ENCODE measurements at places on chromosomes 16 and 17.

GRCh38 chr16:263944-264343 lies 11.8 kb downstream of the RGS11 start:
- no peak overlapping the region for H3K27ac ChIP-seq
- no peaks in the 10 kb centered on the region for H3K4me1 ChIP-seq
- peaks cover 40% of the 10 kb centered on the region for H3K36me3 ChIP-seq
- H3K27me3 ChIP-seq, result no peaks in the 10 kb centered on the region

GRCh38 chr17:15468126-15468525 lies 705 bp upstream of the CDRT4 start:
- no peaks in the 10 kb centered on the region for H3K36me3 ChIP-seq
- no peak overlapping the region for H3K27ac ChIP-seq
- H3K4me1 ChIP-seq, result peaks cover 33% of the 10 kb centered on the region
- no peak overlapping the region for H3K4me3 ChIP-seq
- H3K27me3 ChIP-seq, result no peaks in the 10 kb centered on the region

GRCh38 chr16:67278773-67279295 lies 498 bp upstream of the PLEKHG4 start:
- peaks cover 16% of the 10 kb centered on the region for H3K4me1 ChIP-seq
- H3K4me3 ChIP-seq, result peak overlapping the region; percentile 71
- H3K27me3 ChIP-seq, result no peaks in the 10 kb centered on the region
- H3K27ac ChIP-seq, result peak overlapping the region; percentile 77
- no peak for DNase-seq

DNA sequence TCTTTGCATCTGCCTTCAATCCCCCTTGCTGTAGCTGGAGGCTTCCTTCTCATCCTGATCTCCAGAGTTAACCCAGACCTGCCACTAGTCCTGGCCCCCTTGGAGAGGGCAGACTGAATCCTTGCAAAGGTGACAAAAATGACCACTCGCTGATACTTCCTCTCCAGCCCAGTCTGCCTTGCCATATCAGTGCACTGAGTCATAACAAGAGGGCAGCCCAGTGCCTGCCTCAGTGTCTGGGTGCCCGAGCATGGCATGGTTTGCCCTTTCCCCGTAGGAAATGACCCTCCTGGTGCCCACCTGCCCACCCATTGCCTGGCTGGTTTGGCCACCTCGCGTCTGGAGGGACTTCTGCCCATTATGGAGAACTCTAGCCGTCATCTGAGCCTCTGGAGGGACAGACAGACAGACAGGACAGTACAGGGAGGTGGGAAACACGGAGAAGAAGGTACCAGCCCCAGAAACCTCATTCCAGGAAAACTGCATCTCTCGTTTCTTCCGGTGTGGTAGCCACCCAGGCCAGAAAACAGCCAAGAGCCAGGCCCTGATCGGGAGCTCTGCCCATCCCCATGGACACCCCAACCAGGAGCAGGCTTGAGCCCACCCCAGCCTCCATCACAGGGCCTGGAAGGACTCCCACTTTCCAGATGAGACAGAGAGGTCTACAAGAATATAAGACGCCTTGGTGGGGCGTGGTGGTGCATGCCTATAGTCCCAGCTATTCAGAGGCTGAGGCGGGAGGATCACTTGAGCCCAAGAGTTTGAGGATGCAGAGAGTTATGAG lies 71.5 kb downstream of the SCNN1B start:
- no peak for DNase-seq
- no peaks in the 10 kb centered on the region for H3K4me1 ChIP-seq
- H3K27ac ChIP-seq, result no peak overlapping the region
- no peak overlapping the region for H3K4me3 ChIP-seq
- no peaks in the 10 kb centered on the region for H3K36me3 ChIP-seq

DNA sequence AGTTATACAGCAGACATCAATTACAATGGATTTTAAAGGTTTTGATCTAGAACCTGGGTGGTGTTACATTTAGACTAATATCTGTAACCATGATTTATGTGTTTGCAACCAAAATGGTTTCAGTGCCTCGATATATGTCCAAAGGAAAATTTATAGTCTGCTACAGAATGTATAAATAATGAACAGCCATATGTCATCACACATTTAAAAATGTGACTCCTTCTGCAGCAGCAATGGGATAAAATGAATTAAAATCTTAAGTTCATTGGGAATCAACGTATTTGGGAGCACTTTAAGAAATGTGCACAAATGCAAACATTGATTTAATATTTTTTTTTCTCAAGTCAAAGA lies 610.2 kb downstream of the TMEM114 start:
- DNase-seq, result no peak
- H3K4me1 ChIP-seq, result no peaks in the 10 kb centered on the region
- no peak overlapping the region for H3K27ac ChIP-seq
- H3K36me3 ChIP-seq, result no peaks in the 10 kb centered on the region
- no peak overlapping the region for H3K4me3 ChIP-seq

Measured in thoracic aorta (tissue), 2 donors.